ENCODE measurements at places on chromosomes 13 and 19.

- H3K4me1 ChIP-seq, result no peaks in the 10 kb centered on the region
- H3K36me3 ChIP-seq, result no peaks in the 10 kb centered on the region
- no peaks in the 10 kb centered on the region for H3K27me3 ChIP-seq
- DNase-seq, result no peak
- no peak overlapping the region for H3K4me3 ChIP-seq
Observed at GRCh38 chr13:34411894-34412293, 530.2 kb upstream of the NBEA start.

GRCh38 chr19:37654118-37654517 is 1.1 kb downstream of the ZFP30 start:
- no peaks in the 10 kb centered on the region for H3K4me1 ChIP-seq
- H3K27me3 ChIP-seq, result no peaks in the 10 kb centered on the region
- no peak for DNase-seq
- peaks cover 18% of the 10 kb centered on the region for H3K36me3 ChIP-seq

DNA sequence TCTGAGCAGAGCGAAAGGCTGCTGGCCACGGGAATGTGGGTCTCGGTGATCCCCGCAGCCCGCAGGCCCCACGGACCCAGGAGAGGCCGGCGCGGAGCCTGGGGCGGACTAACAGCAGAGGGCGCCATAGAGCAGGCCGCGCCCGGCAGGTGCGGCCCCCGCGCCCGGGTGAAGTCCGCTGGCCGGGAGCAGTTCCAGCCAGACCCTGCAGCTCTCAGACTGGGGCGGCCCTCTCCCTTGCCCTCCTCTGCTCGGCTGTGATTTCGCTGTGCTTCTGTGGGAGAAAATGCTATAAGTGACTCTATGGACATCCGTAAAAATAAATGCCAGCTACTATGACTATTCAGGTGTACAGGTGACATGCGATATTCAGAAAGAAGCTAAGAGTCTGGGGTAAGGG is 37.7 kb downstream of the GSX1 start:
- H3K27me3 ChIP-seq, result peaks cover 33% of the 10 kb centered on the region
- H3K4me3 ChIP-seq, result no peak overlapping the region
- H3K4me1 ChIP-seq, result no peaks in the 10 kb centered on the region
- H3K36me3 ChIP-seq, result no peaks in the 10 kb centered on the region
- peak; percentile 81 for DNase-seq

- H3K4me1 ChIP-seq, result no peaks in the 10 kb centered on the region
- no peak overlapping the region for H3K27ac ChIP-seq
- no peak overlapping the region for H3K4me3 ChIP-seq
- peak; percentile 68 for DNase-seq
- H3K27me3 ChIP-seq, result no peaks in the 10 kb centered on the region
Observed at GRCh38 chr19:11446652-11447301, 11.3 kb downstream of the PRKCSH start.

- H3K36me3 ChIP-seq, result no peaks in the 10 kb centered on the region
- H3K4me3 ChIP-seq, result no peak overlapping the region
Observed at GRCh38 chr19:28454083-28454482, 758.9 kb downstream of the UQCRFS1 start.

GRCh38 chr13:112178769-112179168 is 111.8 kb downstream of the SOX1 start:
- no peaks in the 10 kb centered on the region for H3K4me1 ChIP-seq
- H3K27me3 ChIP-seq, result no peaks in the 10 kb centered on the region
- no peaks in the 10 kb centered on the region for H3K36me3 ChIP-seq

DNA sequence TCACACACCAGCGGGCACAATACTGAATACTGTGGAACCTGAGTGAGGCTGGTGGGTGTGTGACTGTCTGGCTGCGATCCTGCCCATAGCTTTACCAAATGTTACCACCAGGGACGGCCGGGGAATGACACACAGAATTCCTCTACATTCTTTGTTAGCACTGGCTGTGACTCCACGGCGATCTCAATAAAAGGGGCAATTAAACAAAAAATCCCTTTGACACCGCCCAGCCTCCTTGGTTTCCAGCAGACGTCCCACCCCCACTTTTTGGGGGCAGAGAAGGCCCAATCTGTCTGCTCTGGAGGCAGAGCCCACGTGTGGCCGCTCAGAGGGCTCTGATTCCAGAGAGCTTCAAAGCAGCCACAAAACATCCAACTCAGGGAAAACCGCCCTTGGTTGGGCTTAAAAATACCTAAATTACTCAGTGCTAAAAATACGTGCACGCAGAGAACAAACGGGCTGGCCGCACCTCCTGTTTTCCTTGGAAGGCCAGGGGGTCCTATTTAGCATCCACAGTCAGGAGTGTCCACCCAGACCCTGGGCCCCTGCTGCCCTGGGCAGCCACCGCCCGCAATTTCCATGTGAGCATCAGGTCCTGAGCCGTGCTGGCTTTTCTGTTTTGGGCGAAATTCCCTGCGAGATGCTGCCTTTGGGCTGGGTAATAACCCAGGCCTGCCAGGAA is 47.8 kb downstream of the GADD45B start:
- H3K36me3 ChIP-seq, result no peaks in the 10 kb centered on the region
- H3K27me3 ChIP-seq, result no peaks in the 10 kb centered on the region
- H3K4me1 ChIP-seq, result peaks cover 2% of the 10 kb centered on the region
- no peak for DNase-seq
- H3K27ac ChIP-seq, result no peak overlapping the region

DNA sequence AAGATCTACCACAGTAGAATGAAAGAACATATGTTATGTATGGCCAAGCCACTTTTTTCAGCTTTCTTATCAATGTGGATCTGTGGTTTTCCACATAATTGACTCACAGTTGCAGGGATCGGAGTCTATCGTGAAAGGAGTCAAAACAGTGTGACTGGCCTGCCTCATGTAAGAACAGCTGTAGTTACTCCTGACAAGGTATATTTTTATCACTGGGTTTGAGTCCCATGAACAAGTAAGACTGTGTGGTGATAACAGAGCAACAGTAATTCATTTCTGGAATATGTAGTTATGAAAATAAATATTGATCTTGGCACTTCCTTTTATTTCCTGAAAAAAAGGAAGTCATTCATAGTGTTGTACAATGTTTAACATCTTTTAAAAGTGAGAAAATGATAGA is 416.6 kb downstream of the KLF12 start:
- no peaks in the 10 kb centered on the region for H3K27me3 ChIP-seq
- H3K4me3 ChIP-seq, result no peak overlapping the region
- no peaks in the 10 kb centered on the region for H3K36me3 ChIP-seq
- H3K27ac ChIP-seq, result no peak overlapping the region
- DNase-seq, result no peak

DNA sequence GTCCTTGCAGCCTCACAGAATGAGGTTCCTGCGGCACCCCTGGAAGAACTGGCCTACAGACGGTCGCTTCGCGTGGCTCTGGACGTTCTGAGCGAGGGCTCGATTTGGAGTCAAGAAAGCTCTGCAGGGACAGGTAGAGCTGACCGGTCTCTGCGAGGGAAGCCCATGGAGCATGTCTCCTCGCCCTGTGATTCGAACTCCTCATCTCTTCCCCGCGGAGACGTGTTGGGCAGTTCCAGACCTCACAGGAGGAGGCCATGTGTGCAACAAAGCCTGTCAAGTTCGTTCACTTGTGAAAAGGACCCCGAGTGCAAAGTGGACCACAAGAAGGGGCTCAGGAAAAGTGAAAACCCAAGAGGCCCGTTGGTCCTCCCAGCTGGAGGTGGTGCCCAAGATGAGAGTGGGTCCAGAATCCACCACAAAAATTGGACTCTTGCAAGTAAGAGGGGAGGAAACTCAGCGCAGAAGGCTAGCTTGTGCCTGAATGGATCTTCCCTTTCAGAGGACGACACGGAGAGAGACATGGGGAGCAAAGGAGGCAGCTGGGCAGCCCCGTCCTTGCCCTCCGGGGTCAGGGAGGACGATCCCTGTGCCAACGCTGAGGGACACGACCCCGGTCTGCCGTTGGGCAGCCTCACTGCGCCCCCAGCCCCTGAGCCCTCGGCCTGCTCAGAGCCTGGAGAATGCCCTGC is 23.4 kb upstream of the NDUFS7 start:
- no peaks in the 10 kb centered on the region for H3K27me3 ChIP-seq
- H3K36me3 ChIP-seq, result peaks cover 27% of the 10 kb centered on the region
- DNase-seq, result no peak
- no peak overlapping the region for H3K27ac ChIP-seq
- no peaks in the 10 kb centered on the region for H3K4me1 ChIP-seq

DNA sequence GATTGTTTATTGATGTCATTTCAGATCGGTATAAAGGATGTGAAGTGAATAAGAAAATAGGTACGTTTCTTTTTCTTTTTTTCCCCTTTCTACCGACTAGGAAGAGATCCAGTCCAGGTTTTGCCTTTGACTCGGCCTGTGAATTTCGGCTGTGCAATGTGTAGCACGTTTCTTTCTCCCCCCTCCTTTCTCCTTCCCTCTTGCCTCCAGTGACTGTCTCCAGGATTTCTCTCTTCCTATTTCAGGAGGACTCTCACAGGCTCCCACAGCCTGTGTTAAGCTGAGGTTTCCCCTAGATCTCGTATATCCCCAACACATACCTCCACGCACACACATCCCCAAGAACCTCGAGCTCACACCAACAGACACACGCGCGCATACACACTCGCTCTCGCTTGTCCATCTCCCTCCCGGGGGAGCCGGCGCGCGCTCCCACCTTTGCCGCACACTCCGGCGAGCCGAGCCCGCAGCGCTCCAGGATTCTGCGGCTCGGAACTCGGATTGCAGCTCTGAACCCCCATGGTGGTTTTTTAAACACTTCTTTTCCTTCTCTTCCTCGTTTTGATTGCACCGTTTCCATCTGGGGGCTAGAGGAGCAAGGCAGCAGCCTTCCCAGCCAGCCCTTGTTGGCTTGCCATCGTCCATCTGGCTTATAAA is at the start of gene GPC6:
GPC6 (plus strand) TSS at position 185 of the 657 bp plus-strand sequence.
- H3K4me3 ChIP-seq, result peak within 1 kb of the TSS; percentile 96
- H3K4me1 ChIP-seq, result peaks cover 3% of the 10 kb centered on the region
- DNase-seq, result peak; percentile 61
- H3K27me3 ChIP-seq, result no peaks in the 10 kb centered on the region
- no peaks in the 10 kb centered on the region for H3K36me3 ChIP-seq
